ENCODE measurements at places on chromosomes 3 and 15.

DNA sequence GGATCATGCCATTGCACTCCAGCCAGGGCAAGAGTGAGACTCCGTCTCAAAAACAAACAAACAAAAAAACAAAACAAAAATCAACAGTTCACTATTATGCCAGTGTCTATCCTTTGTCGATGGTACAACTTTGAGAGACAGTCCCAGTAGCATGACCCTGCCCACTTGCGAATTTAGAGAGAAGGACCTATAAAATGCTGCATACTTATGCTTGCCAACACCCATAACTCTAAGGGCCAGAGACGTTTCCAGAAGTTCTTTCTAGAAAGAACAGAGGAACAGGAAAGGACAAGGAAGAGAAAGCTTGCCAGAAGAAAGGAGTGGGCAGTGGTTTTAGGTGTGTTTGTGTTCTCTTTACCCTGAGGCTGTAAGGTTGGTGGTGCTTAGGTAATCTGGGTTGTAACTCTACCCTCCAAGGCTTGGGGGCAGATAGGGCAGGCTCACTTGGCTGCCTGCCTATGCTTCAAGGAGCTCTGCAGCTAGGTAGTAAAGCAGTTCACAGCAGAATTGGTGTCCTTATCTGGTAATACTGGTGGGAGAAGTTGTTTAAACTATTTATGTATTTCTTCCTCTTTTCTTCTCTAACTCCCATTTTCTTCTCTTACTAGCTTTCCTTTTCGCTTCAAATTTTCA lies 50.6 kb upstream of the SPPL2A start:
- no peak for DNase-seq

DNA sequence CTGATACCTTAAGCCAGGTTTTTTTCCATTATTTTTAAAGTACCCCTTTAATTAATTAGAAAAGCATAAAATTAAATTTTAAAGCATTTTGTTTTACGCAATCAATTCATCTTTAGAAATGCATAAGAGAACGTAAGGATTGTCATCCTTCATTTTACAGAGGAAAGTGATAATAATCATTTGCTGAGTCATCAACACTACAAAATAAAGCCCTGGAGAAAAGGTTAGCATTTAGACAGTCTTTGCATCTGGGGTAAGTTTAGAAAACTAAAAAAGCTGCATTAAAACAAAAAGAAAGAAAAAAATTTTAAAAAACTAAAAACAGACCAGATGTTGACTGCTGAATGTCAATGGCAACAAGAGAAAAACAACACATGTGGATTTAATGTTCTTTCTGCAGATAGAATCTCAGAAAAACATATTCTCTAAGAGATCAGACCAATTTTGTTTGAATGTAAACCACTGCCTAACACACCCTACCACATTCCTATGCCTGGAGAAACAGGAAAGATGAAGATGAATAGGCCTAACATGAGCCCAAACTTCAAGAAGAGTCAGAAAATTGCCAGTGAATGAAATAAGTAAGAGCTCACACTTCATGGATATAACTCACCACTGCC lies 59.9 kb downstream of the SUCNR1 start:
- DNase-seq = no peak

GRCh38 chr3:132232231-132232792 lies 84.9 kb upstream of the ACP3 start:
- no peak for DNase-seq

GRCh38 chr3:157111518-157111917 lies 48.4 kb downstream of the CCNL1 start:
- DNase-seq = no peak

DNA sequence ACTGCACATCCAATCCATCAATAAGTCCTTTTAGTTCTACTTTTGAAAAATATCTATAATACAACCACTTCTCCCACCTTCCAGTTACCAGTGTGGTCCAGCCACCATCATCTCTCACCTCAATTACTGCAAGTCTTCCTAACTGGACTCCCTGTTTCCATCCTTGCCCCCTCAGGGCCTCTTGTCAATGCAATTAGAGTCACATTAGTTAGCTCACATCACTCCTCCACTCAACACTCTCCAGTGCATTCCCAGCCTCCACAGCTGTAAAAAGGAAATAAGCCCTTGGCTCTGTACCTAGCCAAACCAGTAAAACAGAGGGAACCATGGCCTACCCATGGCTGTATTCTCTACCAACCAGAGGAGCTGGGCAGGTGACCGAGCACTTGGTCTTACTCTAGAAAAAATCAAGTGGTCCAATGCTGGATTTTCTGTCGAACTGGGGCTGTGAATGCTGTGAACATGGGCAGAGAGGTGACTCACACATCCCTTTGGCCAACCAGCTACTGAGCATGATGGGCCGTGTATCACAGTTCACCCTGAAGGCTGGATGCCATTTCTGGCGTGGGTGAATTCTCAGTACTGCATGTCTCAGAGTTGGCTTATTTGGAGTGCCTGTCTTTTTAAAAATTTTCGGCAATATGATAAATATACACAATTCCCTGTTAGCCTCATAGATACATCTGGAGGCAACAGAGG lies 62.5 kb upstream of the C15orf61 start:
- DNase-seq = no peak

GRCh38 chr3:42803414-42804105 lies 730 bp downstream of the HIGD1A start:
- peak; percentile 62 for DNase-seq

DNA sequence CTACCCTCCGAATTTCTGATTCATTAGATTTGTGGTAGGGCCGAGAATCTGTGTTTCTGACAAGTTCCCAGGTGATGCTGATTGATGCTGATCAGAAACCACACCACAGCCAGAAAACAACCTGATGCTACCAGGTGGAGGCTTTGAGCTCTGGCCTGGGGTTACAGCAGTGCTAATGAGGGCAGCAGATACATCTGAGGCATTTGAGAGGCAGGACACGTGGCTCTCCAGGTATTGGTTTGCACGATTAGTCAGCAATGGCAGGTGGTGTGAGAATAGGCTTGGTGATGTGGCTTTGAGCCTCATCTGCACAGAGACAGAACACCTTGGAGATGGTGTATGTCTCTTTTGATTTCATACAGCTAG lies 78.8 kb upstream of the THBS1 start:
- DNase-seq = no peak

GRCh38 chr3:2978977-2979732 lies 131.0 kb downstream of the IL5RA start:
- DNase-seq = no peak

GRCh38 chr3:31952205-31952604 lies 28.9 kb downstream of the OSBPL10 start:
- no peak for DNase-seq

DNA sequence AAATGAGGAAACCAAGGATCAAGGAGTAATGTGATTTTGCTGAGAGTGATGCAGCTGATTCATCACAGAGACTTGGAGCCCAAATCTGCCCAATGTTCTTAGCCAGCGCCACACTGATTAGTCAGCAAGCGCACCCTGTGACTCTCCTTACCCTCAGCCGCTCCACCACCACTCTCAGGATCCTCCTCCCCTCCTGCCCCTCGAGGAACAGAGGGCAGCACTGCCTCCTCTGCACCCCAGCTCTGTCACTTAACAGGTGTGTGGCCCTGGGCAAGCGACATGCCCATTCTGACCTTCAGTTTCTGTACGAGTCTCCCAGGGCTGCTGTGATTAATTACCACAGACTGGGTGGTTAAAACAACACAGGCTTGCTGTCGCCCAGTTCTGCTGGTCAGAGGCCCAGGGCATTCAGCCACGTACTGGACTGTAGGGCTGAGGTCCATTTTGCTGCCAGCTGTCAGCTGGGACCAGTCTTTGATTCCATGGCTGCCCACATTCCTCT lies 36.1 kb upstream of the HRH1 start:
- no peak for DNase-seq

DNA sequence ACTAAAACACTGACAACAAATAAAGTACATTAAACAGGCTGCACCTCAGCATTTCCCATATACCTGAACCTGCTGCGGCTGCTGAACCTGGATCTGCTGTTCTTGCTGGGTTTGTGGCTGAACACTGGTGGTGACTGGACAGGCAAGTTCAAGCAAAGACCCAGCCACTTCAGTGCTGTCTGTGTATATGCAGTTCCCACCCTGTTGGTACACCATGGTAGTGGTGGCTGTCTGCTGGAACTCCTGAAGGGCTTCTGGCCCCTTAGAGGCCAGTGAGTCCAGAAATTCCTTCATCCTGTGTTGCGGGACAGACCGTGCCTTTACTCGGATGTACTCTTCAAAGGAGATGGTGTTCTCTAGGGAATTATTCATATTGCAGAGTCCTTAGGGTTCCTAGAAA lies 17.2 kb downstream of the QRICH1 start:
- no peak for DNase-seq

DNA sequence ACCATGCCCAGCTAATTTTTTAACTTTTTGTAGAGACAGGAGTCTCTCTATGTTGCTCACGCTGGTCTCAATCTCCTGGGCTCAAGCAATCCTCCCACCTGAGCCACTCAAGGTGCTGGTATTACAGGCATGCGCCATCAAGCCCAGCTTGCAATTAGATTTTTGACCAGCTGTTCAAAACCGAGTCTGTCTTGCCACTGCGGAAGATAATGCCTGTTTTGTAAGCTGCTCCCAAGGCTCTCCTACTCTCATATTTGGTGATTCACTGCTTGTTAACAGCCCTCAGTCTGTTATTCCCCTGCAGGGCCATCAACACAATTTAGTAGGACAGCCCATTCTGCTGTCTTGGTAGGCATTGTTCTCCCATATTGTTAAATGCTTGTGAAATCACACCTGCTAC lies 17.8 kb upstream of the MCCC1 start:
- DNase-seq = no peak

DNA sequence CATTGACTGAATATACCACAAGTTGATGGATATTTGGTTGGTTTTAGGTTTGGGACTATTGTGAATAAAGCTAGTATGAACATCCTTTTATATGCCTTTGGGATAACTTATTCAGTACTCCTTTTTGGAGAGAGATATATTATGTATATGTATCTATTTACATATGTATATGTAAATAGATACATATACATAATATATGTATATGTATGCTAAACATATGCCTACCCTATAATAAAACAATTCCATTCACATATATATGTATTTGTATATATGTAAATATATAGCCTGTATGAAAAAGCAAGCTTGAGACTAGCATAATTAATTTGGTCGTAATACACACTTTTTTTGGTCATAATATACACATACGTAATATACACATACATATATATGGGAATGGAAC lies 15.8 kb upstream of the GASK1A start:
- DNase-seq = no peak

DNA sequence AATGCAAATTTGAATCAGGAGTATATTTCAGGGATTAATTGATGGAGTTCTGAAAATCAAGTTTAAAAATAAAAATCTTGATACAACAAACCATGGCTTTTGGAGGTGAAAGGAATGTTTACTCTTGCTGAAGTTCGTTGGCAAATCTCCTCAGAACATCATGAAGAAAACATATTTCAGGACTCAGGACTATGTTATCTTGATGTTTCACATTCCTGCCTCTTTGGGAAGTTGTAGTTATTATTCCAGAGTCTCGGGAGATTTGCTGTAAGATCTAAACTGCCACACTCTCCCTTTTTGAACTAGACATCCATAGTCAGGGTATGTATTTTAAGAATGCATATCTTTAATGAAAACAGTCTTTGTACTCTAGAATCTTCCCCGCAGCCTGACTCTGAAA lies 271.2 kb downstream of the RBMS3 start:
- no peak for DNase-seq

- DNase-seq = no peak
Observed at GRCh38 chr15:60787837-60788691, 309.1 kb upstream of the ICE2 start.

- DNase-seq = no peak
Observed at GRCh38 chr3:193704431-193704830, 111.4 kb downstream of the OPA1 start.
